Astrocyte (in vitro differentiated cells and primary cell): ENCODE measurements at places on chromosomes 13 and 19. TPM values are rescaled to one million over a fixed set of nuclear protein-coding genes. Genes with fewer than 3 reads are reported as not detected.

- DNase-seq: peak; percentile 59
Measured at GRCh38 chr19:20423381-20424197, 142.0 kb downstream of the ZNF737 start.

DNA sequence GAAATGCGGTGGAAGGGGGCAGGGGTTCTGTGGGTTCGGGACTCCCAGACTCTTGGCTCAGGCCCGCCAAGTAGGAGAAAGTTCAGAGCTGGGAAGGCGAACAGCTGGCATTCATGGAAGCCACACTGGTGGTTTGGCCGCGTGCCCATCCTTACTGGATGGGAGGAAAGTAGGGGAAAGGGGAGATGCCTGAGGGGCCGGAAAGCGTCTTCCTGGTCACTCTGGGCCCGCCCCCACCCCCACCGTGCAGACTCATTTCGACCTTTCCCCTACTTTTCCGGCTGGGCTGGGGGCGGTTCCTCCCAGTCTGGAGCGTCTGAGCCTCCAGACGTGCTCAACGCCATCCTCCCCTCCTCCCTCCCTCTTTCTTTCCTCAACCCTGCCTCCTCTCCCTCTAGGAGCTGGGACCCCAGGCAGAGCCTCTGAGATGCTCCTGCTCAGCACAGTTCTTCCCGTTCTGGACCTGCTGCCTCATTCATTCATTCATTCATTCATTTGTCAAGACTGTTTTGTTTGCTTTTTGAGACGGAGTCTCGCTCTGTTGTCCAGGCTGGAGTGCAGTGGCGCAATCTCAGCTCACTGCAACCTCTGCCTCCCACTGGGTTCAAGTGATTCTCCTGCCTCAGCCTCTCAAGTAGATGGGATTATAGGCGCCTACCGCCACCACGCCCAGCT lies 3.5 kb downstream of the ANGPTL4 start:
- DNase-seq: peak; percentile 89

DNA sequence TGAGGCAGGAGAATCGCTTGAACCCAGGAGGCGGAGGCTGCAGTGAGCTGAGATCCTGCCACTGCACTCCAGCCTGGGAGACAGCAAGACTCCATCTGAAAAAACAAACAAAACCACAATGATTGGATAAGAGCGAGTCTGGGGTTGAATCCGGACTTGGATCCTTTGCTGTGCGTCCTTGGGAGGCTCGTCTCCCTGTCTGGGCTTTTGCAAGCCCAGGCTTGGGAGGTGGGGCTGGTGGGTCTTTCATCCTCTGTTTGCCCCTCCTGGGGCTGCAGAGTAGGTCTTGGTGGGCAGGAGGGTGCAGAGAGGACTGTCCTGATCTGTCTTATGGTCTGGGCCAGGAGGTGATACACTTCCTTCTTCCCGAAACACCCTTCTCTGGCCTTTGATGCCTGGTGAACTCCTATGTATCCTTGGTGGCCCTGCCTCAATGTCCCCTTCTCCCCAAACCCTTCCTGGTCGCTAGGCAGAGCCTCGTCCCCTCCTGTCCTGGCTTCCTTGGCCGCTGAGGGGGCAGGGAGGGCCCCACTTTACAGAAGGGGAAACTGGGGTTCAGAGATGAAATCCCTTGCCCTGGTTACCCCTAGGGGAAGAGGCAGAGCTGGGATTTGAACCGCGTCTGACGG lies 16.8 kb downstream of the PALM start:
- no peak for DNase-seq

- DNase-seq: no peak
Measured at GRCh38 chr13:104170980-104171555, 1104.9 kb upstream of the SLC10A2 start.

DNA sequence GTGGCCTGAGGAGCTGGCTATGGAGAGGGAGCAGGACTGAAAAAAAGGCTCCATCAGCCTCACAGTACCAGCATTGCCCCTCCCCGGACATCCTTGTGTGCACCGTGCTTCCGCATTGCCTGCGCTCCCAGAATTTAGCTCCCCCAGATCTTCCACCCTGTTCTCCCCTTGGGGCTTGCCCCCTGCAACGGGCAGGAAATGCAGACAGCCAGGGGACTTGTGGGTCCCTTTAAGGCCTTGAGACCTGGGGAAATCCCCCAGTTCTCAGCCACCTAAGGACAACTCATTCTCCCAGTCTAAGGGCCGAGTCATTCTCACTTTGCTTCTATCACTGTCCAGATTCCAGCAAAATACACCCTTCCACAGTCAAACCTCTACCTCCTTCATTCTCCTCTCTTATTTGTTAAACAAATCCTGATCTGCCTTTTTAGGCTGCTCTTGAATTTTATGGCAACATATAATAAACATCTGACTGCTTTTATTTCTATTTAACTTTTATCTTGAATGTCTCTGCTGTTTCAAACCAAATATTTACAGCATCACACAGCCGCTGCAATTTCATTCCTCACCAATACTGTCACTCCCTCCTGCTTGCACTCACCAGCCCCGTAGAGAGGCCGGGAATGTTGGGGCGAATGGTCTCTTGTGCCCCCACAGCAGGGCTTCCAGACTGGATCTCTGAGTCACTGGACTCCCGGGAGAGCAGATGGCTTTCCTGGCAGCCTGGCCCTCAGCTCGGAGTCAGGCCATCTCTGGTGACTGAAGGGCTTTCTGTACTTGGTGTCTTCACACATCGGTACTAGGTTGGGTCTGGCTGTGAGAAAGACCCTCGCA lies 221.9 kb downstream of the TSHZ3 start:
- peak; percentile 97 for DNase-seq

Gene KIR3DL2
- total RNA-seq: not detected in 2 replicates

GRCh38 chr19:4375164-4376027 lies 25.0 kb downstream of the SH3GL1 start:
- peak; percentile 69 for DNase-seq
